ENCODE measurements at places on chromosomes 3 and 15. TPM values are rescaled to one million over a fixed set of nuclear protein-coding genes. Genes with fewer than 3 reads are reported as not detected.
A peak's percentile ranks its signal among the peaks of the same experiment; 100 is the strongest.

UTS2B gene
- total RNA-seq: not detected

CCR3 gene
- total RNA-seq: not detected

CCDC54 gene
- total RNA-seq: not detected

DNA sequence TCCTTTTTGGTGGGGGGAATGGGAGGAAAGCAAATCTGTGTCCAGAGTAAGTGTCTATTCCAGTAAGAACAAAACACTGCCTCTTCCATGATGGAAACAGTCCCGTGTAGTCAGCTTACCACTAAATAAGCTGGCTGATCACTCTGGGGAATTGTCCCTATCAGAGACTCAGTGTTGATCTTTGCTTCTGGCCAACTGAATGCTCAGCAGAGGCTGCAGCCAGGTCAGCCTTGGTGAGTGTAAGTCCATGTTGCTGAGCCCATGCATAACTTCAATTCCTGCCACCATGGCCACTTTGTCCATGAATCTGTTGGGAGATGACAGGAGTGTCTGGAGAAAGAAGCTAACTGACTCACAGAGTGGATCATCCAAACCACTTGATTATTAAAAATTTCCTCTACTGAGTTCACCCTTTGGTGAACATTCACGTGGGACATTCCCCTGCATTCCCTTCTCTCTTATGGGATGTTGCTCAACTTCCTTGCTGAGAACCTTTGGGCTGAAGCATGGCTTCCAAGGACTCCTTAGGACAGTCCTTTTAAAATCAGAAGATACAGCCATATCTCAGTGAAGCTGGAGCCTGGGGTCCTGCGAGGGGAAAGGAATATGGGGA is 33.9 kb upstream of the XCR1 start:
- no peak for DNase-seq

- DNase-seq: peak; percentile 12
Observed at GRCh38 chr3:172034786-172035685, 4.3 kb upstream of the FNDC3B start.

GRCh38 chr3:69204315-69204957 is 82.0 kb upstream of the LMOD3 start:
- DNase-seq: peak; percentile 70

- no peak for DNase-seq
Observed at GRCh38 chr3:156551746-156552145, 3.2 kb downstream of the SSR3 start.

- DNase-seq: peak; percentile 97
Observed at GRCh38 chr3:48898383-48899234, at the start of gene SLC25A20. SLC25A20 (minus strand) TSS chr3:48898882; CDS start chr3:48898794, 88 bp downstream.

DNA sequence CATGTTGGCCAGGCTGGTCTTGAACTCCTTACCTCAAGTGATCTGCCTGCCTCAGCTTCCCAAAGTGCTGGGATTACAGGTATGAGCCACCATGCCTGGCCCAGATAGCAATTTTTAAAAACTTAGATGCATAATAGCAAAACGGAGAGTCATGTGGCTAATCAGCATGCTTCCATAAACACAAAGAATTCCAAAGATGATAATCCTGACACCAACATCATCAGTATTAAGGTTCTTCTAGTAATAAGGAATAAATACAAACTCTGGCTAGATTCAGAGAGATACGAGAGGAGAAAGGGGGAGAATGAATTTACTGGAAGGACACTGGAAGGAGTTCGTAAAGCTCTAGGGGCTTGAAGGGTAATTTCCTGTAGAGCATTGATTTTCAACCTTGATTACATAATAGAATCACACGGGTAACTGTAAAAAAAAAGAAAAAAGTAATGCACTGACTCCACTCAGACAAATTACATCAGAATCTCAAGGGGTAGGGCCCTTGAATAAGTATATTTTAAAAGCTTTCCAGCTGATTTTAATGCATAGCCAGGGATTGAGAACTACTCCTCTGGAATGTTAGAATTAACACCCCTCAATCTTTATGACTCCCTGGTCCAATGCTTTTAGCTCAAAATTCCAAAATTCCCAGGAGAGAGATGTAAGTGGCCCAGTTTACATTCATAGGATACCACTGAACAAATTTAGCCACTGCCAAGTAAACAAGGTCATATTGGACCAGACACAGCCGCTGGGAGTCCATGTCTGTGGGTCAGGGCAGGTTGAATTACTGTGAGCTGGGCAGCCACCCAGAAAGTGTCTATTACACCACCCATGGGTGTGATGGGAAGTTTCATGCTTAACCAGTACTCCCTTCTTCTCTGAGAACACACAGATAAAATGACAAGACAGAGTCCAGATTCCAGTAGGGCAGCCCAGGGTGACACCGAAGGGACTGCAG is 243.9 kb downstream of the TBL1XR1 start:
- no peak for DNase-seq

GRCh38 chr3:28544236-28544635 is 195.6 kb upstream of the AZI2 start:
- no peak for DNase-seq

GRCh38 chr3:42192334-42193200 is 73.4 kb downstream of the CCK start:
- DNase-seq: no peak

DNA sequence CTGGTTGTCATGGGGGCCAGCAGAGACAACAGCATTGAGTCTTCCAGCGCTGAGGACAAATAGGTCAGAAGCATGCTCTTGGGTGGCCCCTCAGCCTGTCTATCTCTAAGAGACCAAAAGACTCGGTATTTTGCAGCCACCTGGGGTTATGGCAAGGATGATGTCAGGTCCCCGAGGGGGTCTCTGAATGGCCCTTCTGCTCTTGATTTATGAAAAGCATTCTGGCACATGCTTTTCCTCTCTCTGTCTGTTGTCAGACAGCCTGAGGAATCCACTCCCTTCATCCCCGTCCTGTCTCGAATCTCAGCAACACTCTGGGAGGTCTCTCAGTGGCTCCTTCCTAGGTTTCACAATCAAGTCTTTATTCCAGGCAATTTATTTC is 156.6 kb upstream of the RGMA start:
- no peak for DNase-seq

- peak; percentile 85 for DNase-seq
Observed at GRCh38 chr15:72230197-72231065, 559 bp downstream of the PKM start.

- no peak for DNase-seq
Observed at GRCh38 chr3:62538691-62539356, 165.5 kb upstream of the FEZF2 start.
